Stimulated activated CD8-positive, alpha-beta memory T cell treated with anti-CD3 and anti-CD28 coated beads, Interleukin-4, amount 100 ng/mL, for 24 hours (primary cell): ENCODE measurements at places on chromosomes 2 and 18.
A peak's percentile ranks its signal among the peaks of the same experiment; 100 is the strongest.

DNA sequence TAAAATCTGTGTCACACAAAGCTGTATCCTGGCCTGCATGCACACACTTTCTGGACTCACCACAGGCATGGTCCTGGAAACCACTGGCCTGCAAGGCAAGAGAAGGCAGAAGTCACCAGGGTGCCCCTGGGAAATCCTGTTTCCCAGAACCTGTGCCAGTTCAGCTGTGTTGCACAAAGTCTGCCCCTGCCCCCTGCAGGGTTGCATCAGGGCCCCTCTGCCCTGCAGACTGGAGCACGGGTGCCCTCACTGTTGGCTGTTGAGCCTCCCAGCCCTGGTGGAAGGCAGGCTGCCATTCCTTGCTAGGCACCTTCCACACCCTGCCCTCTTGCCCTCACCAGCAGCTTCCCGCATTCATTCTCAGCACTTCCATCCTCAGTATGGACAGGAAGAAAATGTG lies 18.0 kb upstream of the TUBB6 start:
- no peak for DNase-seq

GRCh38 chr2:241041589-241042158 lies 43.3 kb downstream of the SNED1 start:
- no peak for DNase-seq

DNA sequence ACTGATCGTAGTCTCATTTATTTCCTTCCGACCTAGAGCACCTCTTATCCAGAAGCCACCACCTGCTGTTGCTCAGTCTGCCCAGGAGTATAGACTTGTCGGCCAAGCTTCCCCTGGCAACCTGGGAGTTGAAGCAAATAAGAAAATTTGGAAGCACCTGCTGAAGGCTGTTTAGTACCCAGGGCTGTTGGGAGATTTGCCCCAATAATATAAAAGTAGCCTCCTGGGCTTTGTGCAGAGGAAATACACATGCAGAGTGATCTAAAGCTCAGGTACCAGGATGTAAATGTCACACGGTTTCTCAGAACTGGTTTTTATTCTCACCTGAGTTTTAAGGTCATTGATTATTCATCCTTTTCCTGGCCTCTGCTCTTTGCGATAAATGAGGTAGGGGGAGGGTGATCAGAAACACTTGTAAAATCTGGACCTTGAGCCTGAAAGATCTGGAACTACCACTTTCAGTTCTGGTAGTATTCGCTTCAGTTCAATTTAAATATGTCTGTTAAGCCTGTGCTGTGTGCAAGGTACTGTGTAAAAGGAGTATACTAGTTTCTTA lies 789 bp upstream of the COX7A2L start:
- DNase-seq: no peak

GRCh38 chr2:106572541-106573450 lies 85.6 kb downstream of the CD8B2 start:
- peak; percentile 12 for DNase-seq

DNA sequence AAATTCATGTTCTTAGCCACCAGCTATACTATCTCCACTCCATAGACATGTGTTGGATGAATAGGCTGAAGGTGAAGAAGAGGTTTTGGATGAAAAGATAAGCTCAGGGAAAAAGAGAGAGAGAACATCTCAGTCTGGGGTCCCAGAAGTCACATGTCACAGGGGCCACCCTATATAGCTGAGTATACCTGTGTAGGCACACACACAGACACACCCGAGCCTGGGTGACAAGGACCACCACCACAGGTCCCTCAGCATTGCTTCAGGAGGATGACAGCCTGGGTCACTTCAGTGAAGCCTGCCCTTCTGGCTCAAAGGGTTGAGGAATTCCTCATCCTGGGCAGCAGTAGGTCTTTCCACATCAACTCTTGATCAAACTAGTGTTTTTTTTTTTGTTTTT lies 56.2 kb downstream of the POLR1A start:
- no peak for DNase-seq

- no peak for DNase-seq
These were observed 172.5 kb downstream of the NCK2 start for GRCh38 chr2:105917226-105917625.

- DNase-seq: no peak
These were observed 2.5 kb upstream of the C2orf15 start for GRCh38 chr2:99139003-99139402.

DNA sequence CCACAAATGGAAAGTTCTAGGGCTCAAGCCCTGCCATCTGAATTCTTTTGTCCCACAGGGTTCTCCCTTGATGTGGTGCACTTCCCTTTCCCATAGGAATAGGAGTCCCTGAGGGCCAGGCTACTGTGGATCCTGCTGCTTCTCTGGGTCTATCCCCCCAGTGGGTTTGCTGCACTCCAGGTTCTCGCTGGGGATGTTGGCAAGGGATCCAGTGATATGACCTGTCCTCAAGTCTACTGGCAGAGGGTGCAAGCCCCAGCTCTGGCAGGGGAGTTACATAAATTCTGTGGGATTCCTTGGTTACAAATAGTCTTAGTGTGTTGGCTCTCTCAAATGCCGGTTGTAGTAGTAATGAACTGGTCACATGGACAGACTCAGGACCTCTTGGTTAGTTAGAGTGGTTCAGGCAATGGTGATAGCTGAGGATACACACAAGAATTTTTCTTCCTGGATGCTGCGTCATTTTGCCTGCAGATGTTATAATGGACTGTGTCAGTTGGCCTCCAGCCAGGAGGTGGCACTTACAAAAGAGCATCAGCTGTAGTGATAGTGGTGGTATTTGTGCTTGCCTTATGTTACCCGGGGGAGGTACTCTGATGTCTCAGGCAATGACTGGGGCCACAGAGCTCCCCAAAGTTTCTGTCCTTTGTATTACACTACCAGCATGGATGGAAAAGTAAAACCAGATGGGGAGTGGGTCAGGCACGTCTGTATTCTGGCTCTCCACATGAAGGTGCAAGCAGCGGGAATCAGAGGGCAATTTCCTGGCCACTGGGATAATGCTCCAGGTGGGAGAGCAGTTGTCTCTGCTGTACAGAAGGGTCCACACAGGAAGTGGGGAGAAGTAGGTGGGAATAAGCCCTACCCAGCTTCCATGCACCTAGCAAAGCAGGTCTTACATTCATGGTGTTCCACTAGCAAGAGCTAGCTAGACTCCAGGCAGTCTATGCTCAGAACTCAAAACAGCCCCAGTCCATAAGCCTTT lies 267.9 kb downstream of the SOX11 start:
- DNase-seq: no peak

- DNase-seq: no peak
These were observed 228.7 kb upstream of the SLC8A1 start for GRCh38 chr2:40680547-40680946.

DNA sequence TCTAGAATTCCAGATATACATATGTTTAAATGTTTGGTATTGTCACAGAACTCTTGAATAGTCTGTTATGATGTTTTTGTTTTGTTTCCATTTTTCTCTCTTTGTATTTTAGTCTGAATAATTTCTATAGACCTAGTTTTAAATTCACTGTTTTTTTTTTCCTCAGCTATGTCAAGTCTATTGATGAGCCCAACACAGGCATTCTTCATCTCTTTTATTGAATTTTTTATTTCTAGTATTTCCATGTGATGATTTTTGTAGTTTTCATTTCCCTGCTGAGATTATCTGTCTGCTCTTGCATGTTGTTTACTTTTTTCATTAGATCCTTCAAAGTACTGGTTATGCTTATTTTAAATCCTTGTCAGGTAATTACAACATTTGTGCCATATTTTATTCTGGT lies 254.7 kb downstream of the C1D start:
- DNase-seq: no peak

GRCh38 chr18:56835331-56835730 lies 184.2 kb downstream of the WDR7 start:
- no peak for DNase-seq

GRCh38 chr2:37326285-37326684 lies 1.7 kb upstream of the PRKD3 start:
- DNase-seq: no peak

- no peak for DNase-seq
These were observed 204.4 kb downstream of the SPP2 start for GRCh38 chr2:234254783-234255521.

DNA sequence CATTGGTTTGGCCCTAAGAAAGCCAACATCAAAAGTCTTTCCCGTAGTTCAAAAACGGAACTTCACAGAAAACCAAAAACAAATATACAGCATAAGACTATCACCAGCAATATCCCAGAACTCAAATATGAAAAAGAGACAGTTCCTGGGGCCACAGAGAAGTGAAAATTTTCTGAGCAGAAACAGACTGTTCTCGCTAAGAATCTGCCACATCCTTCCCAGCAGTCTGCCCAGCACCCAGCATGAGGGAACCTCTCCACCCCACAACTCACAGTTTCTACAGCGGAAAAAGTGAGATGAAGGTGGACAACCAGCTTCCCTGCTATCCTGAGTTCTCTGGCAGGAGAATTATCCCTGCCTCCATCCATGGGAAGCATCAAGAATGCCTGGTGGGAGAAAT lies 26.7 kb upstream of the TMEM163 start:
- no peak for DNase-seq

DNA sequence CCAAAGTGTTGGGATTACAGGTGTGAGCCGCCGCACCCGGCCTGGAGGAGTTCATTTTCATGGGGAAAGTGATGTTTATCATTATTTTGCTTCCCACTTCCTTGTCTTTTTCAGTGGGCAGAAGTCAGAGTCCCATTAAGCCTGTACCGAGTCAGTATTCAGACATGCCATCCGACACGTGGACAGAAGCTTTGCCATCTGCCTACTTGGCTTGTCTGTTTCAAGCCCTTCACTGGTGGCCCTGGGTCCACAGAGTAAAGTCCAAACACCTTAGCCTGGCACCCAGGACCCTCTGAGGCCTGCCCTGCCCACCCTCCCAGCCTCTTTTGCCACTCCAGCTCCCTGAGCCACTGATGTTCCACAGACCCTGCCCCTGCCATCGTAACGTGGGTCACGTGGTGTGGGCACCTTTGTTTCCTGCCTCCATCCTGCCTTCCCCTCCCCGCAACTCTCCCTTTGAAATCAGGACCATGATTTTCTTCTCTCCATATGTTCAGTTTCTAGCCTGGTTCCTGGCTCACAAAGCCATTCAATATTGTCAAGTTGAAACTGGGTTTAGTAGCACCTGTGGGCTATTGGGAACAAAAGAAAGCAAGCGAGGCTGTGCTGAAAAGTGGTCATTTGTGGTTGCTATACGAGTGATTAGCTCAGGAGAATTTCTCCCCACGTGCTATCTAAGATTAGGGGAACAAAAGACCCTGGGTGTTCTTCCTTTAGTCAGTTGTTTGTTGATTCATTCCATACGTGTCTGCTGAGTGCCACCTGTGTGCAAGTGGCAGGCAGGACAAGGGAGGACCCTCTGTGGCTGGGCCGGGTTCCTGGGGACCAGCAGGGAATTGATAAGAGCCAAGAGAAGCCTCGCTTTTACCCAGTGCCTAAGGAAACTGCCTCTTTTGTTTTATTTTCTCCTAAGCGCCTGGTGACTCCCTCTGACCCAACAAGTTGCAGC lies 5.1 kb upstream of the ODC1 start:
- no peak for DNase-seq

DNA sequence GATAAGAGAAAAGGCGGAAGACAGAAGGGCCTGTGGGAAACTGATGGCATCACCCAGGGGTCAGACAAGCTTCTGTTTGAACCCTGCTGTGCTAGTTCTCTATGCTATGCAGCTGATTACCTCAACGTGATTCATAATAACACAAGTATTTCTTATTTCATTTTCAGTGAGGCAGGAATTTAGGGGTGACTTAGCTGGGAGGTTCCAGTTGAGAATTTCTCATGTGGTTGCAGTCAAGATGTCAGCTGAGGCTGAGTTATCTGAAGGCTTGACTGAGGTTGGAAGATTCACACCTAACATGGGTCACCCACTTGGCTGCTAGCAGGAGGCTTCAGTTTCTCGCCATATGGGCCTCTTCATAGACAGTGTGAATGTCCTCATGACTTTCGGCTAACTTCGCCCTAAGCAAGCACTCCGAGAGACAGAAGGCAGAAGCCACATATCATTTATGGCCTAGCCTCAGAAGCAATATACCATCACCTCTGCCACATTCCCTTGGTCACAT lies 34.0 kb upstream of the TMEM131 start:
- DNase-seq: no peak

DNA sequence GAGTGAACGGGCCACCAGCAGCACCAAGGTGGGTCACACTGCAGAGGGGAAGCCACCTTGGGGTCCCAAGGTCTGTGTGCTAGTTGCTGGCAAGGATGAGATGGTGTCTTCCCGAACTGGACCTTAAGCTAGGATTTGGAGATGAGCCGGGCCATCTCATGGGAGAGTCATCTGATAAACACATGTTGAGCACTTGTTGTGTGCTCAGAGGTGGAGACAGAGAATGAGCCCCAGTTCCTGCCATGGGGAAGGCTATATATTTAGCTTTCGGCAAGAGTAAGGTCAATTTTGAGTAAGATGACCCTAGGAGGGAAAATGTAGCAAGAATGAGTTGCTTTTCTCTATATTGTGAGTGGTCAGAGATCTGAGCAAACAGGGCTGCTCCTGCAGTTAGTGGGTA lies 41.4 kb upstream of the RPL31 start:
- DNase-seq: no peak

- DNase-seq: peak; percentile 38
These were observed 59.3 kb downstream of the EMILIN2 start for GRCh38 chr18:2905854-2906703.

DNA sequence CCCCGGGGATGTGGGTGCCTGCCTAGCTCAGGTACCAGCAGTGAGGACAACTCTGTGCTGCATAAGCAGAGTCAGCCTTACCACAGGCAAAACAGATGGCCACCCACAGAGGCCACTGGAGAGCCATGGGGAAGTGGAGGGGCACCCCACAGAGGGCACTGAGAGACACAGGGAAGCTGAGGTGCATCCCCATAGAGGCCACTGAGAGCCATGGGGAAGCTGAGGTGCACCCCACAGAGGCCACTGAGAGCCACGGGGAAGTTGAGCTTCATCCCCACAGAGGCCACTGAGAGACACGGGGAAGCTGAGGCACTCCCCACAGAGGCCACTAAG lies 134.1 kb upstream of the EPAS1 start:
- no peak for DNase-seq

DNA sequence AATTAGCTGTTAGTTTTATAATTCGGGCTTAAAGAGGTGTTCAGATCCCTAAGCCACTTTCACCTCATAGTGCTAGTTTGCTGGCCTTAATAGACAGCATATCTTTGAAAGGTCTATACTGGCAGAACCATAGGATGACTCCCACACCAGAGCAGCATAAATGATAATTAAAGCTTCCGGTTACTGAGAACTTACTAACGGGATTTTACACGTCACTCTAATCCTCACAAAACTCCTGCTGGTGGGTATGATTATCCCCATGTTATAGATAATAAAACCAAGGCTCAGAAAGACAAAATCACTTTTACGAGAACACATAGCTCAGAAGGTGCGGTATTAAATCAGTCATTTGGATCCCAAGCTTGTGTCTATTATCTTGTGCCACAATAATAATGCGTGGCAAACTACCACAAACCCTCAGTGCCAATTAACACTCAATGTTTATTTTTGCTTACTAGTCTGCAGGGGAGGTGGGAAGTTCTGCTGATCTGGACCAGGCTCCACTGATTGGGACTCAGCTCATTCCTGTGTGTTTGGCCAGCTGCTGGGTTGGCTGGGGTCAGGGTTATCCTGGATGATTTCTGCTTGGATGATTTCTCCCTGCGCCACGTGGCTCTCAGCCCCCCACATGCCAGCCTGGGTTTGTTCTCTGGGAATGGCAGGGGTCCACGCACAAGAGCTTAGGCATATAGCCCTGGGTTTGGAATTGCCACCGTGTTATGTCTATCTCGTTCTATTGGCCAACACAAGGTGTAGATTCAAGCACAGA lies 62.3 kb downstream of the TRIB2 start:
- DNase-seq: no peak

GRCh38 chr2:165567273-165567672 lies 97.8 kb downstream of the CSRNP3 start:
- DNase-seq: no peak
